ENCODE measurements at places on chromosomes 4 and X.

DNA sequence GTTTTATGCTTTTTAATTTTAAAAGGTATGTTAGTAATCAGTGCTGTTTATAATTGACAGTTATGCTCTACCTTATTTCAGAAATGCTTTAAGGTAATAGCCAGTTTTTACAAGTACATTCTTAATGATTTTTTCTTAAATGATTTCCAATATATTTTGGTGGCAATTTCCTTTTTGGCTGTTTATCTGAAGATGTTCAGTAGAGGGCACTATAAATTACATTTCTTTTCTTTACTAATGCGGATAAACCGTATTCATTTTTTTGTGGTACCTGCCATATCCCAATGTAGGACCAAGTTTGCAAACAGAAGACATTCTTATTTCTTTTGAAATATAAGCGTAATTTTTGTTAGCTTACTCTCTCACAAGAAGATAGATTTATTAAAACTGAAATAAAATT is 65.4 kb downstream of the CCKAR start:
- no peak for DNase-seq

DNA sequence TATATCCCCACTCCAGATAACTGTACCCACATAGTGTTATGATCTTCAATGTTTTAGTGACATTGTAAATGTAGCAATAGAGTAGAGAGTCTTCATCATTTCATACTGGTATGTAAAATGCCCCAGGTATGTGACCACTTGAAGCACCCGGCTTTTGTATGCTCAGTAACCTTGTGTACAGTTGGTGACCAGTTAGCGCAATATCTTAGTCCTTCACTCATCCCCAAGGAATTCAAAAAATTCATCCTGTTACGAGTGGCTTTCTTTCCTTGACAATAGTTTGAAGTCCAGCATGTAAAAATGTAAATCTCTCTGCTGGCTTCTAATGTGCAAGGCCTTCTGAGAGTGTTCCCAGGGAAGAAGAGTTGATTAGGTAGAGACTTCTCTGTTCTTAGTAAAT is 145.6 kb downstream of the ARX start:
- DNase-seq = peak; percentile 33

- DNase-seq = peak; percentile 97
Measured at GRCh38 chr4:152106113-152106763, 345.4 kb upstream of the GATB start.

GRCh38 chrX:139126493-139126892 is 404.0 kb upstream of the F9 start:
- peak; percentile 80 for DNase-seq

DNA sequence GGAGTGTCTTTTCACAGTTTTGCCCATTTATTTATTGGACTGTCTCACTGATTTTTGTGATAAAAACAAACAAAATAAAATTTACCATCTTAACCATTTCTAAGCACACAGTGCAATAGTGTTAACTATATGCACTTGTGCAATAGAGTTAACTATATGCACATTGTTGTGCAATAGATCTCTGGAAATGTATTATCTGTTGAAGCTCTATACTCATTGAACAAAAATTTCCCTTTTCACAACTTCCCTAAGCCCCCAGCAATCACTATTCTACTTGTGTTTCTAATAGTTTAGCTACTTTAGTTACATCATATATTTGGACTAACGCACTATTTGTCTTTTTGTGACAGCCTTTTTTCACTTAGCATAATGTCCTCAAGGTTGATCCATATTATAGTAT is 59.7 kb upstream of the BEX4 start:
- DNase-seq = no peak

DNA sequence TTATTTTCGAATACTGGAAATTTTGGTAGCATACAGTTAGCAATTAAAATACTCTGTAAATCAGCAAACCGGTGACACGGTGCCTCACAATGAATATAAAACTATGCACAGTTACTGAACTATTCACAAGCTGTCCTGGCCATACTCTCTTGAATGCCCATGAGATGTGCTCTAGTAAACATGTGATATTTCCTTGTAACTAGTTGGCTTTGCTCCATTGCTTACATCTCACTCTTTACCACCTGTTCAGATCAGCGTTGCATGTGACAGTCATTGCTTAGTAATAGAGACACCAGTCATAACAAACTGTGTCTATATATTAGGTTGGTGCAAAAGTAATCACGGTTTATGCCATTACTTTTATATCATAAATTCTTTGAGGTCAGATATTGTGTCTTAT is 897.9 kb upstream of the FTHL17 start:
- DNase-seq = no peak

GRCh38 chr4:87962398-87963146 is 12.9 kb upstream of the SPP1 start:
- no peak for DNase-seq

DNA sequence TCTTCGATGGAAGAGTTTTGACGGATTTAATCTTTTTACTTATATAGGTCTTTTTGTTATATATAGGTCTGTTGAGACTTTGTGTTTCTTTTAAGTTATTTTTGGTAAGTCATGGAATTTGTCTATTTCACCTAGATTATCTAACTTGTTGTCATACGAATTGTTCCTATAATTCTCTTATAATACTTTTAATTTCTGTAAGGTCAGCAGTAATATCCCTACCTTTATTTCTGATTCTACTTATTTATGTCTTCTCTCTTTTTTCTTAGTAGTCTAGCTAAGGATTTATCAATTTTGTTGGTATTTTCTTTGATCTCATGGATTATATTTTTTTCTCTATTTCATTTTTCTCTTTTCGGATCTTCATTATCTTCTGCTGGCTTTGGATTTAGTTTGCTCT is 11.6 kb downstream of the SAP30 start:
- DNase-seq = no peak

GRCh38 chrX:41868392-41868977 is 54.9 kb downstream of the CASK start:
- no peak for DNase-seq

DNA sequence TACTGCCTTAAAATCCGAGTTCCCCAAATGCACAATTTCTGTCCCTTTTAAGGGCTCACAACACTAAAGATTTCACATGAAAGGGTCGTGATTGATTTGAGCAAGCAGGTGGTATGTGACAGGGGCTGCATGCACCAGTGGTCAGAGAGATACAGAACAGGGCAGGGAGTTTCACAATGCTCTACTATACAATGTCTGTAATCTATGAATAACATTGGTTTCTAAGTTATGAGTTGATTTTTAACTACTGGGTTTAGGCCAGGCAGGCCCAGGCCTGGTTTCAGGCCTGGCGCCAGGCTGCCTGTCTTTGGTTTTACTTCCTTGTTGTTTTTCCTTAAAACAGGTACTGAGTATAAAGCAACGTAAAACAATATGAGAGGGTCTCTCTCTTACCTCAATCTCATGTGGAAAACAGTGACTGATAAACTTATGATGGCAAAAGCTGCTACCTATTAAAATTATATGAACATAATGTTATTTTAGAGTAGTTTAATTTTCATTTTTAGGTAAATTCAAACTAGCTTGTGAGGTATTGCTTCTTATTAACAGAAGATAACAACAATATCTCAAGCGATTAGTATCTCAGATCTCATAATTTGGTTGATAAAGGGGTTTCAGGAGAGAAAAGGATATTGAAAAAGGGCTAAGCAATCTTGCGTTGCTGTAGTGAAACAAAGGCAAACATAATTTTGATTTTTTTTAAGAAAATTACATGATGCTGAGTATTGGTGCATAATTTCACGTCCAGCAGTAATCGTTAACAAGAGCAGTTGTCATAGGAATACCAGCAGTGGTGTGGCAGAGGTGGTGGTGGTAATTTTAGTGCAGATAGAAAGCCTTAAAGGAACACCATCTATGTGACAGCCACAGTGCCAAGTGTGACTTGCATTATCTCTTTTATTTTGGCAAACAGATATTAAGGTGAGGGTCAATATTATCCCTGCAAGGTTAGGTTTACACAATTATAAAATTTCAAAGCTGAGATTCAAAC is 944.4 kb upstream of the GRID2 start:
- DNase-seq = no peak

DNA sequence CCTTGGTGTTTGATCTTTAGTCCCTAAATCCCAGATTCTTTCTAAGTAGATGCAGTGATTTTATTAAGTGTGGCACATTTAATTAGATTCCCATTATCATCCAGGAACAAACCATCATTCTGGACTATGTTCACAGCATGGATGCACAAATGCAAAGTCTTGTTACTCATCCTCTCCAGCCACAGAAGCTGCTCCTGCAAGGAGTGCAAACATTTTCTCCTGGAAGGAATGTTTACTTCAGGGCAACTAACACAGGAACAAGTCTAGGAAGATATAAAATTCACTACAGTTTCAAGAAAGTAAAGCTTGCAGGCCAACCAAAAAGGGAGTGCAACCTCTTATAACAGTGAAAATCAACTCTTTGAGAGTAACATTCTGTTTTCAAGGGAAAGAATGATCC is 106.0 kb downstream of the IQCM start:
- peak; percentile 43 for DNase-seq

- DNase-seq = no peak
Measured at GRCh38 chrX:1717373-1717772, 102.5 kb downstream of the ASMT start.

DNA sequence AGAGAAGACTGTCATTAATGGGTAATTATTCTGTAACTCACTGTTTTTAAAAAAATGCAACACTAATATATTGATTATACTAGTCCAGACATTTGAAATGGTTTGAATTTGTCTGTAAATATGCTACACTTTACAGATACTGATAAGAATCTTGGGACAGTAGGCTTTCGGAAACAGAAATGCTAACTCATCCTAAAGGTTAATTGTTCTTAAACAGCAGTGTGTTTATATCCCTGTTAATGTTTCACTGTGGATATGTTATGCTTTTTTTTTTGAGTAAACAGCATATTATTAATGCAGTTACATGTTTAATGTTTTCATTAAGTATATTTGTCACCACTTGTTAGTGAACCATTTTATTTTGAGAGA is 31.4 kb downstream of the EXOC1 start:
- DNase-seq = no peak

Measured in PC-3 (cell line).